ENCODE measurements at places on chromosomes 6 and 20.
A peak's percentile ranks its signal among the peaks of the same experiment; 100 is the strongest.

DNA sequence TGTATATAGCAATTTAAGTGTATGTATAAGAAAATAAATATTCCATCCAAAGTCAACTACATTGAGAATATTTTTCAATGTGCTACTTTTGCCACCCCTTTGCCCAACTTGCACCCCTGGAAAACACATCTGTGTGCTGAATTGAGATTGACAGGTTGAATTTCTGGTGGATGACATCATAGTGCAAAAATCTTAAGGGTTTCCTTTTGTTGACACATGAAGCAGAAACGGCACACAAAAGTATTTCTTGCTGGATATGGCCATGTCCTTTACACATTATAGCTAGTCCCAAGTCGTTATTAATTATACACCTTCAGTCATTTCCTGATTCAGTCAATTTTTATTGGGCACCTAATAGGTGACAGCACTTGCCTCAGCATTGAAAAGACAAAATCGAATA lies 188.7 kb upstream of the FBXL4 start:
- DNase-seq, result no peak

DNA sequence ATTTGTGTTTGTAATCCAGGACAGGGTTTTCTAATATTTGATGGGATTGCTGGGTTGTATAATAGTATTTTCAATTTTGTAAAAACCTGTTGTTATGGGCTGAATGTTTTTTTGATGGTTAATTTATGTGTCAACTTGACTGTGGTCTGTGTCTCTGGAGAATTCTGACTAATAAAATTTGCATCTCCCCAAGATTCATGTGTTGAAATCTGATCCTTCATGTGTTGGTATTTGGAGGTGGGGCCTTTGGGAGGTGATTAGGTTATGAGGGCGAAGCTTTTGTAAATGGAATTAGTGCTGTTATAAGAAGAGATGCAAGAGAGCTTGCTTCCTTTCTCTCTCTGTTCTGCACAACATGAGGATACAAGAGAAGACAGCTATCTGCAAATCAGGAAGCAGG lies 48.7 kb upstream of the SAMD5 start:
- DNase-seq, result no peak

DNA sequence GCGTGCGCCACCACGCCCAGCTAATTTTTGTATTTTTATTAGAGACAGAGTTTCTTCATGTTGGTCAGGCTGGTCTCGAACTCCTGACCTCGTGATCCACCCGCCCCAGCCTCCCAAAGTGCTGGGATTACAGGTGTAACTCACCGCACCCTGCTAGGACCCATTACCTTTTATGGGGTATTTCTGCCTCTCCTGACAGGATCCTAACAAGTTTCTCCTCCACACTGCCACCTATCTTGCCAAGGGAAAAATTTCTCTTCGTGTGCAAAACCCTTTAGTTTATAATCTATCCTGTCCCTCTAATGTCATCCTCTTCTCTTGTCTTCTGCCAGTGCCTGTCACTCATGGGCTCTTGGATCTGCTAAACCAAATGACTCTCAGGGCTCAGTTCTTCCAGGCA lies 1.9 kb downstream of the STMND1 start:
- no peak for DNase-seq

DNA sequence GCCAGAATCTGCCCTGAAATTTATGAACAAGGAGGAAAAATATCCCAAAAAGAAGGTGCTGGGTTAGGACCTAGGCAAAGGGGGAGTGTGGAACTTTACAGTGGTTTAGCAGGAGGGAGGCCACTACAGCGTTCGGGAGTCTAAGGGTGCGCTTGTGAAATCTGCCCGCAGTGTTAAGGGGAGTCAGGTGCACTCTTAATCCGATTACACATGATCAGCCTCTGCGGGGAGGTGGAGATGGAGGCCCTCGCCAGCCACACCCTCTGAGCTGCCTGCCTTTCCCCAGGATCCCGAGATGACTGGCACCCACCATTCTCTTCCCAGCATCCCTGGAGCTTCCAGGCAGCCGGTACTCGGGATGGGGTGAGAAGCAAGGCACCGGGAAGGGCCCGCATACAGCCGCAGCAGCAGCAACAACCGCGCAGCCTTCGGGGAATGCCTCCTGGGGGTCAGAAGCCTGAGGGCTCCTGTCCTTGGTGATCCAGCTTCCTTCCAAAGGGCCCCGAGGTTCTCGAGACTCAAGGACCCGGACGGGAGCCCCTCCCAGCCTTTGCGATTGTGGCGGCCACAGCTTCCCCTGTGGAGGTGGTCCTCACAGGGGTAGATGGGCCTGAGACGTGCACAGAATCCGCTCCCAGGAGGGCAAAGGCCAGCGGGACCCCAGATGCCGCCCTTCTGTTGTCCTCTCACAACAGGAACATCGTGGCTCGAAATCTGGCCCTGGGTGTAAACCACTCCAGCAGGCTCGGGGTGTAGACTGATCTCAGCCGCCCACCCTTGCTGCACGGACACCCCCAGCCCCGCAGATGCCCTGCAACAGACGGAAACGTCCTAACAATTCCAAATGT lies 57.3 kb upstream of the CST7 start:
- no peak for DNase-seq

DNA sequence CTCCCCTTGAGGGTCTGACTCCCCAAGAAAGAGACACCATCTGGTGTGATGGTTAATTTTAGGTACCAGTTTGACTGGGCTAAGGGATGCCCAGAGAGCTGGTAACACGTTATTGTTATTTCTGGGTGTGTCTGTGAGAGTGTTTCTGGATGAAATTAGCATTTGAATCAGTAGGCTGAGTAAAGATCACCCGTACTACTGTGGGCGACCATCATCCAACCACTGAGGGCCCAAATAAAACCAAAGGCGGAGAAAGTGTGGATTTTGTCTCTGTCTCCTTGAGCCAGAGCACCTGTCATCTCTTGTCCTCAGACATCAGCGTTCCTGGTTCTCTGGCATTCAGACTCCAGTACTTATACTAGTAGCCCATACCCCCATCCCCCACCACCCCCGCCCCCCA lies 7.9 kb upstream of the CNKSR3 start:
- no peak for DNase-seq

DNA sequence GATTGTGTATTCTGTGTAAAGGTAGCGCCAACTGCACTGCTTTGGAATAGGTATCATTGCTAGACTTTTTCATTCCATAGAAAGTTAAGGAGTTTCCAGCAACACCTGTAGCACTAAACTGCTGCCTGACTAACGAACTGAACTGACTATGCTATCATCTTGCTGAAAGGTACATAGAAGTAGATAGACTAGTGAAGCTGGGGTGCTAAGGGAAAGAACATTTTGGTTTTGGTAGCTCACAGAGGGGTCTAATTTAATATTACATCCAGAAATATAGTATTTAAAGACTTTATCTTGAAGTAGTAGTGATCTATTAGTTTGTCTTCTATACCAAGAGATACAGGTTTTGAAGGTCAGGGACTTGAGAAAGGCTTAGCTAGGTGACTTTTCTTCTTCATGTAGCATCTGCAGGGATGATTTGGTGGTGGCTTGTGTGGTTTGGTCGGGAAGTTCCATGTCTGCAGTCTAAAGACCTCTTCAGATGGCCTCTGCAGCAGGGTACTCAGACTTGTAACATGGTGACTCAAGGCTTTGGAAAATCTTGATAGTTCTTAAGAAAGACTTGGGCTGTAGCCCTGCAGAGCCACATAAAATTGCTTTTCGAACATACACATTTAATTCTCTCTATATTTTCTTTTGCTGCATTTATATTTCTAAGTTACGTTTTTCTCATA lies 10.2 kb downstream of the SENP6 start:
- DNase-seq, result no peak

DNA sequence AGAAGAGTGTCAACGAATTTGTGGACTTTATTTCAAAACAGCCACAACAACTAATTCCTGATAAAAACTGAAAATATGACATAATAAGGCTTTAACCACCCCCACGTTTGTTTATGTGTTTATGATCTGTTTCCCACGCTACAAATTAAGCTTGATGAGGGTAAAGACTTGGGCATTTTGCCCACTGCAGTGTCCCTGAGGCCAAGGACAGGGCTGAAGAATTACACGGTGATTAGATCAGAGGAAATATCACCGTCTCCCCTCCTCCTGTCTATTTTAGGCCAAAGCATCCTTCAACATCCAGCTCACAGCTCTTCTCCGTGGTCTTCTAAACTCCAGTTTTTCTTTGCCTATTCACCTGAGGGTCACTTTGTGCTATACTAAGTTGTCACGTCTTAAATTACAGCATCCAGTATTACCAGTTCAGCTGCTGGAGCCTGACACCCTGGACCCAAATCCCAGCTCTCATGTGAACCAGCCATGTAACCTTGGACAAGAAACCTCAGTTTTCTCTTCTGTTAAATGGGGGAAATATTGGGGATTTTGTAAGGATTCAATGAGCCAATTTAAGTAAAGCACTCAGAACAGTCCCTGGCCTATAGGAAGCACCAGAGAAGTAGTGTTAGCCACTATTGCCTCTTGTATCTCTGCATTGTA lies 15.2 kb upstream of the ARFGEF2 start:
- no peak for DNase-seq

DNA sequence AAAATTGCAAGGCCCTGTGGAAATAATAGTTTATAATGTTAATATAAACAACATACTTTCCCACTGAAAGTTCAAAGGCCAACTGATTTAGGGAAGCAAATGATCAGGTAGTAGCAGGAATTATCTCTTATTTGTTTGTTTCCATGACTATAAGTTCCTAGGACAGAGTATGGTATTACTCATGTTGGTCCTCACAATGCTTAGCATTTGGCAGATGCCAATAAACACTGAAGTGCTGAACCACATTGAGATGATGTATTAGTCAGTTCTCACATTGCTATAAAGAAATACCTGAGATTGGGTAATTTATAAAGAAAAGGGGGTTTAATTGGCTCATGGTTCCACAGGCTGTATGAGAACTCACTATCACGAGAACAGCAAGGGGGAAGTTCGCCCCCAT lies 129.6 kb upstream of the NUP153 start:
- DNase-seq, result no peak

GRCh38 chr6:159691963-159692287 lies 1.1 kb downstream of the SOD2 start:
- DNase-seq, result peak; percentile 13

GRCh38 chr6:38846844-38847243 lies 131.7 kb downstream of the DNAH8 start:
- no peak for DNase-seq

DNA sequence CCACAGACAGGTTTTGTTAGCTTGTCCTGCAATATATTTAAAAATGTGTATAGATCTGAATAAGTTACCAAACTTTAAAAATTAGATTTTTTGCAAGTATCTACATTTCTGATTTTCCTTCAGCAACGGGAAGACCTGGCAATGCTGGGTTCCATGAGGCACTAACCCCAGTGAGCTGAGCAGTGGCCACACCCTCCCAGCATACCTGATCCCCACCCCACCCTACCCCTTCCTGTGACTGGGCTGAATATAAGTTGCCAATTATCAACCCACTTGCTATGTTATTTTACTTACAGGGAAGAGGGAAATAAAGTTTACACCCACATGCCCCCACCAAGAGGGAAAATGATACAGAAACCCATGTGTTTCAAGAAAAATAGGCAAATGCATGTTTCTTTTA lies 70.3 kb upstream of the RALGAPA2 start:
- no peak for DNase-seq

GRCh38 chr6:37646986-37647764 lies 50.5 kb downstream of the MDGA1 start:
- DNase-seq, result no peak

DNA sequence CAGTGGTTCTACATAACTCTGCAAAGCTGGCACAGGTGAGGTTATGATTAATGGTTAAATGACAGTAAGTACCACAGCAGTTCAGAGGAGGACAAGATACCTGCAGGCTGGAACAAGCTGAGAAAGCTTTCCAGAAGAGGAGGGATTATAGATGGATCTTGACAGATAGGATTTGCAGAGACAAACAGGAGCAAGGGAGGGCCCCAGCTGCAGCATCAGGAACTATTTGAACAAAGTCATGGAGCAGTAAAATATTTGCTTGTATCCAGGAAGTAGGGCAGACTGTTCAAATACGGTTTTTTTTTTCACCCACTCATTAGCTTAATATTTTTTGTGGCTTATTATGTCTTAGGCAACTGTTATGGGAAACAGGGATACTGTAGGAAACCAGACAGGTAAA lies 144.4 kb upstream of the MAN1A1 start:
- peak; percentile 15 for DNase-seq

DNA sequence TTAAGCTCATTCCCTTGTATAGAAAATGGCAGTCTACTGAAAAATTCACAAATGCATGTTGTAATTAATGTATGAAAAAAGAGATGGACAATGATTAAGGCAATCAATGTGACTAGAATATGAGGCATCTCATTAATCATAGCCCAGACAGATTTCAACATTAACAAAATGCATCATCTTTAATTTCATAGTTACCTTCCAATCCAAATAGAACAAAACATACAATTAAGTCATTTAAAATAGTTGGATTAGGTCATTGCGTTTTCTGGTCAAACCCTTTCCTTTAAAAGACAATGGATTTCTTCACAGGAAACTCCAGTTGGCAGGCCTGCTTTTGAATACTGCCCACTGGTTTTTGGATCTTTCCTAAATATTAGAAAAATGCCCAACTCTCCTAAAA lies 203.9 kb downstream of the HAO1 start:
- DNase-seq, result no peak

GRCh38 chr6:88157106-88157505 lies 9.0 kb downstream of the CNR1 start:
- DNase-seq, result no peak

DNA sequence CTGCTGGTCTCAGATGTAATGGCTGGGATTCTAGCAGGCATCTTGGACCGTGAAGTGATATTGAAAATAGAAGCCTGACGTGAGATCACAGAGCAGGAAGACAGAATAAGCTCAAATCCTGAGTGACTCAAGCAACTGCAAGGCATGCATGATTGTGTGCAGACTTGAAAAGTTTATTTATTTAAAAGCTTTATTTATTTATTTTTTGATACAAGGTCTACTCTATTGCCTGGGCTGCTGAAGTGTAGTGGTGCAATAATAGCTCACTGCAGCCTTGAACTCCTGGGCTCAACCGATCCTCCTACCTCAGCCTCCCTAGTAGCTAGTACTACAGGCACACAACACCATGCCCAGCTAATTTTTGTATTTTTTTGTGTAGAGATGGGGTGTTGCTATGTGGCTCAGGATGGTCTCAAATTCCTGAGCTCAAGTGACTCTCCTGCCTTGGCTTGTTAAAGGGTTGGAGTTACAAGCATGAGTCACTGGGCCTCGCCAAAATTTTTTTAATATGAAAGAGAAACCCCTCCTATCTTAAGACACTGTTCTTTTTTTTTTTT lies 40.1 kb upstream of the RNF144B start:
- no peak for DNase-seq

GRCh38 chr6:163543321-163543720 lies 128.8 kb downstream of the QKI start:
- no peak for DNase-seq

- no peak for DNase-seq
These were observed 9.4 kb downstream of the ARFGAP1 start for GRCh38 chr20:63281742-63282665.

All from thymus (tissue), 14 donors.